Stimulated activated CD8-positive, alpha-beta memory T cell treated with anti-CD3 and anti-CD28 coated beads, Interleukin-4, amount 100 ng/mL, for 1 hour (primary cell): ENCODE measurements at places on chromosomes 3 and 15.

DNA sequence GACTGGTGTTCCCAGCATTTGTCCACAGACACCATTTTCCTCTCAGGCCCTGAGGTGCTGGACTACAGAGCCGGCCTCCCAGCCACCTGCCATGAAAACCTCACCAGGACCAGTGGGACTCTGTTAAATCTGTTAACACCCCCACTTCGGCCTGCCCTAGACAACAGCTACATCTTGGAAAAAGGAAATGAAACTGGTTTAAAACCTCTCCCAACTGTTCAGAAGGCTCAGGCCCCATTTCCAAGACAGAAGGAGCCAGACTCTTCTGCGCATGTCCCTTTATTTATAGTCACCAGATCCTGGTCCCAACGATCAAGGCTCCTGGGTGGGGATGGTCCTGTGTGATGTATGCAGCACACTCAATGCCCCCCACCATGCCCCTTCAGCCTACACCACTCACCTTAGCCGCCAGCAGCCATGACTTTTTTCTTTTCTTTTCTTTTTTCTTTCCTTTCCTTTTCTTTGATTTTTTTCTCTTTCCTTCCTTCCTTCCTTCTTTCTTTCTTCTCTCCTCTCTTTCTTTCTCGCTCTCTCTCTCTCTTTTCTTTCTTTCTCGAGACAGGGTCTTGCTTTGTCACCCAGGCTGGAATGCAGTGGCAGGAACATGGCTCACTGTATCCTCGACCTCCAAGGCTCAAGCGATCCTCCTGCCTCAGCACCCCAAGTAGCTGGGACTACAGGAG lies 25.5 kb upstream of the FLNB start:
- DNase-seq: no peak

- no peak for DNase-seq
Measured at GRCh38 chr3:149839896-149840295, 26.9 kb downstream of the RNF13 start.

- no peak for DNase-seq
Measured at GRCh38 chr15:100759698-100760356, 119.8 kb upstream of the ALDH1A3 start.

DNA sequence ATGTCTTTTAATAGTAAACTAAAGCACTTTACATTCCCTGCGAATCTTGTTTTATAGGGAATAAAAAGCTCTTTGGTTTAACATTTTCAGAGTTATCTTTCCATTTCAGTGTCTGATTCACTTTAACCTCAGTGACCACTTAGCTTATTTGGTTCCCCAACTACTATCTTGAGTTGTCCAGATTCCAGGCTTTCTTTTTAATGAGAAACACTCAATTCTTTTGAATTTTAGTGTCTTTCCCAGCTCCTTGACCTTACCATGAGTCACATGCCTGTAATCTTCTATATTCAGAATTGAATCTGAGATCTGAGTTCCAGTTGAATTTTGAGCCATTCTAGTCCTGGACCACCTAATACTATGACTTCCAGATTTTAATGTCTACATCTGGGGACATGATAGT lies 144.4 kb downstream of the KCNAB1 start:
- no peak for DNase-seq

DNA sequence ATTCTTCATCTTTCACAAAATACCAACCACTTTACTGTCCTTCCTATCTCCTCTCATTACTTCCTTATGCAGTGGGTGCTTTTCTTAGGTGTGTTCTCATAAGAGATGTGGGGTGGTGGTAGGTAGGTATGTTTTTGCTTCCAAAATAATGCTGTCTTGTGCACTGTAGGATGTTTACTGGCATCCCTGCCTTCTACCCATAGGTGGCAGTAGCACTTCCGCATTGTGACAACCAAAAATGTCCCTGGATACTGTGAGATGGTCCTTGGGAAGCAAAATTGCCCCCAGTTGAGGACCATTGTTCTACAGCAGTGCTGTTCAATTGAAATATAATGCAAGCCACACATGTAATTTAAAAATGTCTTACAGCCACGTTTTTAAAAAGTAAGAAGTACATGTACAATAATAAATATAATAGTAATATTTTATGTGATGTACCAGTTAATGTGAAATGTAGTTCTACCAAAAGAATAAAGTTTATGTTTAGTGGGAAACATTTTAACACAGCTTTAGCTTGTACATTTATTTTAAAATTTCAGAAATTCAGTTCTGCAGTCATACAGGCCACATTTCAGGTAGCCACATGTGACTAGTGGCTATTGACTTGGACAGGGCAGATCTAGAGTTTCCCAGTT lies 75.2 kb downstream of the NEO1 start:
- no peak for DNase-seq

- no peak for DNase-seq
Measured at GRCh38 chr15:83767741-83768140, 113.8 kb downstream of the ADAMTSL3 start.

GRCh38 chr3:137297770-137298169 lies 340.0 kb downstream of the IL20RB start:
- DNase-seq: no peak

- no peak for DNase-seq
Measured at GRCh38 chr3:37223141-37223558, 48.8 kb upstream of the LRRFIP2 start.

- DNase-seq: no peak
Measured at GRCh38 chr3:23017801-23018200, 185.3 kb upstream of the UBE2E2 start.

- no peak for DNase-seq
Measured at GRCh38 chr15:53072077-53072476, 281.9 kb upstream of the ONECUT1 start.

DNA sequence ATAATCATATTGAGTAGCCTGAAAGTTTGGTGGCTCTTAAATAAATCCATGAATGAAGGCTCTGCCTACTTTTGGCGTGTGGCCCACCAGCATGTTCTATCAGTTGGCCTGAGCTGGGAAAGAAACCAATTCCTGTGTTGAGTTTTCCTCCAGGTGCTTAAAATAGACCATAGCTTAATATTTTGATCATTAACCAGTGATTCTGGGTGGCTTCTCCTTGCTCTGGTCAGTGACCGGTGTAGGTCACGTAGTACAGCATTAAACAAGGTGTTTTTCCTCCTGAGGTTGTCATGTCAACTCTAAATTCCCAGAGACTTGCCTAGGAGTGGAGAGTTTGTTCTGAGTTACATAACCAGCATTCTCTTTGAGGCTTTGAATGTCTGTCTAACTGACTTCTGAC lies 1.3 kb downstream of the HHLA2 start:
- DNase-seq: no peak

DNA sequence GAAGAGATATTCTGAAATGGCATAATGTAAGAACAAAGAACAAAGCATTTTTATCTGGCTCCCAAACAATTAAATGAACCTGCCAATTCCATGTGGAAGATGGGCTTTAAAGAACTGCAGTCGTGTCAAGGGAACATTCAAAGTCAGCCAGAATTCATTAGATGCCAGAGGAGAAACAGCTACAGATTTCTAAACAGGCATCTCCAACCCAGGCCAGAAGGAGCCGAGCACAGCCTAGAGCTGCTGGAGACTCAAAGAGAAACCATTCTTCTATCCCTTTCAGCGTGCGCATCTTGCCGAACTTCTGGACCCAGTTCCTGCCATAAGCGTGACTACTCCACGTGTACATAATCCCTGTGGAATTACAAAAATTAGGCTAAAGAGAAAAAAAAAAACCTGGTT lies 60.4 kb downstream of the MB21D2 start:
- no peak for DNase-seq

- no peak for DNase-seq
Measured at GRCh38 chr15:83554558-83554957, 99.4 kb upstream of the ADAMTSL3 start.

DNA sequence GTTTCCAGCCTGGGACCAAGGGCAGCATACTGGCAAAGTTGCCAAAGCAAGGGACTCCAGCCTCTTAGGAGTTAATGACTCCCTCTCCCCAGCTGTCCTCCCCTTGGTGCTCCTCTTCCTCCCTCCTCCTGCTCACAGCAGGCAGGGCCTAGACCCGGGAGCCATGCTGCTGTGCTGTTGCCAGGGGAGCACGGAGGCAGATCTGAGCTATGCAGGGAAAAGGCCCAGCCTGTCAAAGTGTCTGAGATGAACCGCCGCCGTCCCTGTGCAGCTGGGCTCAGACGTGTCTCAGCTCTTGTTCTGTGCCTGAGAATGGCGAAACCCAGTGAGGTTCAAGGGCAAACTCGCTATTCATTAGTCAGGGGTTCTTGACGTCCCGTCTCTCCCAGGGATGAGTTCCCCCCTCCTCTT lies 60.8 kb upstream of the POLG start:
- no peak for DNase-seq

- DNase-seq: no peak
Measured at GRCh38 chr3:16316847-16317560, 52.0 kb downstream of the OXNAD1 start.

GRCh38 chr15:98935736-98936135 lies 71.9 kb downstream of the PGPEP1L start:
- DNase-seq: no peak

DNA sequence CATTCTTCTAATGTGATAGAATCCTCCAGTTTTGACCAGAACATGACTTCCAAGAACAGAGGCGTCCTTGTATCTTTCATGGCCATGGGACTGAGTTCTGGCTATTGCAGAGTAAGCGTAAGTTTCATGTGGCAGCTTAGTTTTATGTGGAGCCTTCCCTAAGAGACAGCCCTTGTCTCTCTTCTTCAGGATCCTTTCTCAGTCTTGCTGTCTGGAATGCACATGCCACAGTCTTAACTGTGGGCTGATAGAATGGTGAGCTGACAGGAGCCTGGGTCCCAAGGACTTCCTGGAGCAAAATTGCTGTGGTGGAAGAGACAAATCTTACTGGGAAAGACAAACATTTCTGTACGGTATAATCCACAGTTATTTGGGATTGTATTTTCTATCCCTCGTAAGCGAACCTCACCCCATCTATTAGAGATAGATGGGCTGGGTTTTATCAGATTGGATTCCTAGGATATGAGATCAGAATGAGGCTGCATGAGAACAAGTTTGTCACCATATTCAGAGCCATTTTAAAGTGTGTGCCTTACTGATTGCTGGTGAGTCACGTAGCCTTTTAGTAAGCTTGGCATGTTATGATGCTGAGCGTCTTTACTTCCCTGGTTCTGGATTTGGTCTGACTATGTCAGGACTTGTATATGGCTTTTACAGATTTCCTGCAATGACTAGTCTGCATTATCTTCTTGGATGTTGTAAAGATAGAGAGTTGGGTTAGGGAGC lies 32.8 kb downstream of the CDIN1 start:
- no peak for DNase-seq

GRCh38 chr3:185797108-185797881 lies 27.5 kb downstream of the IGF2BP2 start:
- DNase-seq: no peak

DNA sequence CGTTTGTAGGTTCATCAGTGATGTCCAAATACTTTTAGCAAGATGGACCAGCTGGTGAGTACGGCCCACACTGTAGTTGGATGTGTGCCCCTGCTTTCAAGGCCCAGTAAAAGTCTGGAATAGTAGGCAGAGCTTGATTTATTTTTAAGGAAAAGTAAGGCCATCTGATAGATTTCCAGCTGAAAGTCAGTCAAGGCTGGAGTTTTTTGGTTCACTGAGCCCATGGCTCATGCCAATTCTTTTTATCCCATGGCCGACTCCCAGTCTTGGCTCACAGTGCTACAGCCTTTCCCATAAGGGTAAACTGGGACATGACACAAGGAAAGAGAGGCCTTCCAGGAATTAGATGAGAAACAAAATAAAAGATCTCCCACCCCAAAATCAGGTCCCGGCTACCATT lies 13.5 kb downstream of the CCDC80 start:
- DNase-seq: no peak

- DNase-seq: no peak
Measured at GRCh38 chr15:85625166-85625830, 169.4 kb downstream of the KLHL25 start.

- no peak for DNase-seq
Measured at GRCh38 chr15:54990793-54991192, 205.9 kb downstream of the RSL24D1 start.

GRCh38 chr15:30036036-30036703 lies 46.6 kb upstream of the GOLGA8J start:
- no peak for DNase-seq

GRCh38 chr3:50652709-50653108 lies 22.0 kb upstream of the DOCK3 start:
- DNase-seq: peak; percentile 9

- DNase-seq: no peak
Measured at GRCh38 chr3:41580274-41580959, 381.1 kb downstream of the CTNNB1 start.

GRCh38 chr3:12964711-12965612 lies 108.3 kb downstream of the IQSEC1 start:
- DNase-seq: no peak

DNA sequence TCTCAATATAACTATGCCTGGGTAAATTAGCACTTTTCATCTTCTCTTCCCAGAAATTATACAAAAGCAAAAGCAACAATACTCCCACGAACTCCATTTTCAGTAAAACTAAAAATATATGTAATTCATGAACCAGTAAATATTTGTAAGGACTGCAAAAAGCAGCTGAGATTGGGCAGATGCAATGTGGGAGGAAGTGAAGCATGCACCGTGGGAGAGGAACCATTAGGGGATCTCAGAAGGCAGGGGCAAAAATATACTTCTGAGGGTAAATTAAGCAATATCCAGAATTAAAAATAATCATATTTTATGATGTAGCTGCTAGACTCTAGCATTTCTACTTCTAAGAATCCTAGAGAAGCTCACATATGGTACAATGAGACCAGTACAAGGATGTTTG lies 20.2 kb downstream of the CFAP91 start:
- no peak for DNase-seq

DNA sequence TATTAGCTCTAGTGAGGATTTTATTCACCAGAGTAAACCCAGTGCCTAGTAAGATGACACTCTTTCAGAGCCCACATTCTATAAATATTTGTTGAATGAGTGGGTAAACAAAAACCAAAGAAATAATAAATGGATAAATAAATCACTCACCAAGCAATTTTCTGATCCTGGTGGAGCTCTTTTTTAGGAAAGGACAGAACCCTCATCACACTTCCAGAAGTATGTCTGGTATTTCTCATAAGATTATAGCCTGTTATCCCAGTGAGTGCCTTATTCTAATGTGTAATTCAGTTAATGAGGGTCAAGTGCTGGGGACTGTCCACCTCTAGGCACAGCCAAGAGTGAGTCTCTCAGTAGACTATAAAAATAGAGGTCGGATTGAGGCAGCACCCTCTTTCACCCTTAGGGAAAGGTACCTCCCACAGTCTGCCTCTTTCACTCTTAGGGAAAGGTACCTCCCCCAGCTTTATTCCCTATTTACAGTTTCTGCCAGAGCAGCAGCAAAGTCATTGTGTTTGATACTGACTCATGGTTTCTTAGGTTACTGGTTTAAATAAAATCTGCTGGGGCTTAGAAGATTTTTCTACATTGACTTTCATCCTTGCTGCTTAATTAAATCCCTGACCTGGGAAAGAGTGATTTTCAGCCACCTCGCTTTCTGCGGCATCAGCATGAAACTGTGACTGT lies 145.0 kb downstream of the STAC start:
- no peak for DNase-seq
